ENCODE measurements at places on chromosomes 11 and 22. TPM values are rescaled to one million over a fixed set of nuclear protein-coding genes. Genes with fewer than 3 reads are reported as not detected.
A peak's percentile ranks its signal among the peaks of the same experiment; 100 is the strongest.

- DNase-seq = no peak
Observed at GRCh38 chr11:17020831-17021230, 6.6 kb upstream of the PLEKHA7 start.

DNA sequence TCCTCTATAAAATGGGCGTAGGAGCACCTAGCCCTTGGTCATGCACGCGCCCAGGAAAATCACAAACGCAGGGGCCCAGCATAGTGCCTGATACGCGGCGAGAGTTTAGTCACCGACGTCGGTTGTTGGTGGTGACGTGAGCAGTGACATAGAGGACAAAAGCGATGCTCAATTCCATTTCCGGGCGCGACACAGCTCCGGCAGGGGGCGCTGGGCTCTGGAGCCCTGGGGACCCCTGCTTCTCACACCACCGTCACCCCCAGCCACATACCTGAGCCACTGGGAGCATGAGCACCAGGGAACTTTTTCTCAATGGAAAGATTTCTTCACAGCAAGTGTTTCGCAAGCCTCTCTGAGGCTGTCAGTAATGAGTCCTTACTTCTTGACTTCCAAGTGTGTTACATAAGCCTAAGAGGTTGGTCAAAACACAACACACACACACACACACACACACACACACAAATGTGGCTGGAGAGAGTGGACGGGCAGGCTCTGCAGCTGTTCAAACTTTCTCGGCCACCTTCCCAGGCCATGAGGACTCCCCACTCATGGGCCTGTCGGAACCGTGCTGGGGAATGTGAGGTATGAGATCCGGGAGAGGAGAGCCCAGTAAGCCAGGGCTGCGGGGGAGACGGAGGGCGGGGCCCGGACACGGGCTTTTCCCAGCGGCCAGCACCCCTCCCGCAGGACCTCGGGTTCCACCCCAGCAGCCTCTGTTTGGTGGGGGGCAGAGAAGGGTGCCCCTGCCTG is 36.9 kb upstream of the LINC01488 start:
- no peak for DNase-seq

- DNase-seq = no peak
Observed at GRCh38 chr11:32374261-32374711, 61.1 kb downstream of the WT1 start.

DNA sequence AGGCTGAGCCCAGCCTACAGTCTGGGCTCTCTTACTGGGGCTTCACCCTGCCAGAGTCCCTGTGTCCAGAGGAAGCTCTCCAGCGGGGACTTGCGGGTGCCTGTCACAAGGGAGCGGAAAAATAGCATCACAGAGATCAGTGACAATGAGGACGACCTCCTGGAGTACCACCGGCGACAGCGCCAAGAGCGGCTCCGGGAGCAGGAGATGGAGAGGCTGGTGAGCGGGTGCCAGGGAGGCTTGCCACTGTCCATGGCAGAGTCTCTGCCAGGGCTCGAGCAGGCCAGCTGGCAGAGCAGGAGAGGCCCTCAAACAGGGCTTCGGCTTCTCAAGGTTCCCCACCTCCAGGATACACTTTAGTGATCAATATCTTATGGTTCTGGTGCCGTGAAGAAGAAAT is 21.0 kb downstream of the PHLDB1 start:
- DNase-seq = no peak

GRCh38 chr22:33049119-33049729 is 9.0 kb downstream of the SYN3 start:
- peak; percentile 60 for DNase-seq

GRCh38 chr11:65051398-65051858 is 6.9 kb downstream of the NAALADL1 start:
- no peak for DNase-seq

DNA sequence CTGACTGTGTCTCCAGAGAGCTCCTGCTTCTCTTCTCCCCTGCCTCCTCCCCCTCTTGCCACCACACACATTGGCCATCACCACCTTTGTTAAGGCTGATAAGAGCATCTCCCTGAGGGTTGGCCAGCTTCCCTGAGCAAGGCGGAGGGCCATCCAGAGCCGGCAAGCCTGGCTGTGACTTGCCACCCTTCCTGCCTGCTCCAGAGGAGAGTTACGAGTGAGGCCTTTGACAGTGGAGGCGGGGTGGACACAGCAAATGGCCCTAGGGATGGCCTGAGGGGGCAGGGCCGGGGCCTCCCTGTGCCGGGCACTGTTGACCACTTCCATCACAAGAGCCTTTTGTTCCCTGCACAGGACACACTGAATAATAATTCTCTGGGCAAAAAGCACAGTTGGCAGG is 5.4 kb downstream of the FREY1 start:
- DNase-seq = no peak

DNA sequence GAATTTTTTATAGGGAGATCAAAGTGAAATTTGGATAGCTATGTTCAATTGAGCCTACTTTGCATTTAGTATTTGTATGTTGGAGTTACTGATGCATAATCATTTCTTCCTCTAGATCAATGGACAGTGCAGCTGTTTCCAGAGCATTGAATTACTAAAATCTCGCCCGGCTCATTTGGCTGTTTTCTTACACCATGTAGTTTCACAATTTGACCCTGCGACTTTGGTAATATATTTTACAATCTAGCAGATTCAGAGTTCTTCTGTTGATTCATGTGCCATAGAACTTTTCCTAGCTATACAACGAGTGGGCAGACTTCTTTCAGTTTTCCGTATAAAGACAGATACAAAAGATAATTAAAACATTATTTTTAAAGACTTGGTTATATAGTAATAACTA is 70.0 kb upstream of the GRIK4 start:
- DNase-seq = no peak

DNA sequence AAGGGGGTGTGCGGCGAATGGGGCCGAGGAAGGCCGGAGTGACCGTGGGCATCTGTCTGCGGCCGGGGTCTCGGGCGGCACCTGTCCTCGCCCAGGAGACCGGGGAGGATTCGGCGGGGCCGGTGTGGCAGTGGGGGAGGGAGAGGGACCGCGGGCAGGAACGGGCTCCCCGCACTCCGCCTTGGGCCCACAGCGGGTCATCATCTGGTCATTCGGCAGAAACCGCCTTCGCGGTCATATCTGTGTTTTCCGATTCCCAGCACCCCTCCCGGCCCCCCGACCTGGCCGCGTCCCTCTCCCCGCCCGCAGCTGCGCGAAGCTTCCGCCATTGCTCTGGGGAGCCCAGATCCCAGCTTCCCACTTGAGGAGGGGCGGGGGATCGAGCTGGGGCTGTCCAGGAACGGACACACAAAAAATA is 824 bp upstream of the CBX6 start:
- DNase-seq = no peak

The CFAP300 gene
- 2.0 TPM for total RNA-seq

The ZNHIT2 gene
- total RNA-seq = 6.1 TPM

The CLTCL1 gene
- 9.8 TPM for total RNA-seq

The RBMXL2 gene
- not detected for total RNA-seq

Measured in frontal cortex (tissue), 4 donors.